ENCODE measurements at places on chromosomes 2 and 18.

DNA sequence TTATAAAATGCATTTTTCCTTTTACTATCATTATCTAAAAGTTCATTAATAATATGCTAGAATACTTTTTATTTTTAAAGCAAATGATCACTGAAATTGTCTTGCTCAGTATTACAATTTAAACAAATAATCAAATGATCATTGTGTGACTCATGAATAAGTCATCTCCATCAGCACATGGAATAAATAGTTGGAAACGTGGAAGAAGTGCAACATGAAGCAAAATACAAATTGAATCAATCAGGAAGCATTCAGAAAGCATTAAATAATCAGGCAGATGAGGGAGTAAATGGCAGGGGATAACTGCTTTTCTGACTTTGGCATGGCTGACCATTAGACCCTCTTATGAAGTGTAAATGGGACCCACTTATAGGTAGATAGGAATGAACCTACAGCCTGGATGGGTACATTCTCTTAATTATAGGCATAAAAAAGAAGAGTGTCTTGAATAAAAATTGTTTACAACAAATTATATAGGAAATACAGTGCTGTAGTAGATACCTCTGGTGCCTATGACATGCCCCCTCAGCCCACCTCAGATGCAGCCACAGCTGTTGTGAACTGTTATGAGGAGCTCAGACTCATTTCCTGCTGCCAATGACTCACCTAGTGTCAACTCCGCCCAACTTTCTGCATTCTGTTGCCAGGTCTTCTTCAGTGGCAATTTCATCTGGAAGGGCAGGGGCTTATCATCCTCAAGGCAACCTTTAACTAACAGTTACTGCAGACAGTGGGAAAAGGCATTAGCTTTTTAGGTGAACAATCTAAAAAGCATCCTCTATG, 936.0 kb downstream of the TRIB2 start:
- DNase-seq = no peak

DNA sequence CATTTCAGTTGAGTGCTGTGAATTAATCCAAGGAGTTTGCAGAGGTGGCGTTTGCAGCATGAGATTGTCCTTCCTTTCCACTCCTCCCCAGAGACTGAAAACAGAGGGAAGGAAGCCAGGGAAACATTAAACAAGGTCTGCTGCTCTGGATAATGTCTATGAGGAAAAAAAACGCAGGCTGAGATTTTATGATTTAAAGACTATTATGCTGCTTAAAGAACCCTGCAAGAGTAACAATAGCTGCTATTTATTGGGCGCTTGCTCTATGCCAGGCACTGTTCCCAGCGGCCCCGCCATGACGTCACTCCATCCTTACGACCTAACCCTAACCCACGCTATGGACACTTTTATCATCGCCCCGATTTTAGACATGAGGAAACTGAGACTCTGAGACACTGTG, 222.4 kb downstream of the BCL2 start:
- no peak for DNase-seq

GRCh38 chr2:18243816-18244215, 316.6 kb downstream of the RDH14 start:
- no peak for DNase-seq

DNA sequence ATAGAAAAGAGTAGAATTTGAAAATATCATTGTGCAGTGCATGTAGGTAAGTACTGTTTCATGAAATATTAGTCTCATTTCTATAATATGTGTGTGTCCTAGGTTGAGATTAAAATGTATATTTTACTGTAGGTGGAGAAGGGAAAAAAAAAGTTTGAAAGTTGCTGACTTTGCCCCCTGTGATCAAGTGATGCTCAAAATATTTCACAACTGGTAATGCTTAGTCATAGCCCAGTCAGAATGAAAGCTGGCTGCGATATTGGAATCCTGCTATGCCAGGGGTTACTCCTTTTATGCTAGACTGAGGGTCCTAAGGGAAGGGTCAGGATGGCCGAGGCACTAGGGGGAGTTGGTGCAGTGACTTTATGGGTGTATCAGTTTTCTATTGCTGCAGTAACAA, 19.5 kb upstream of the CFAP36 start:
- no peak for DNase-seq

GRCh38 chr2:106161938-106162820, 31.9 kb downstream of the UXS1 start:
- DNase-seq = no peak

DNA sequence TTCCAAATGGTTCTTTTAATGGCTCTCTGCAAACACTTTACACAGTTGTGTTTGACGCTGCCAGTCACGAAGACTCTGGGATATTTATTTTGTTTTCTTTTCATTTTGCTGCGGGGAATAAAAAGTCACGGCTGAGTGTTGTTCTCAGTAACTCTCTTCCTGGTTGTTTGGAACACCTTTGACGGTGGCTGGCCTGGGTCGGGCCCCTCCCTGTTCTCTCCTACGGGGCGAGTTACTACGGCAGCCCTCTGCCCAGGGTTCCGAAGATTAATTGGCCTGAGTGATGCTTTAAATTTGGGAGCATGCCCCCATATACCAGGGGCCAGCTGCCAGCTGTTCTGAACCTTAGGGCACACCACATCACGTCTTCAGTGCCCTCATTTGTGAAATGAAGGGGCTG, 84.7 kb downstream of the GATA6 start:
- no peak for DNase-seq

DNA sequence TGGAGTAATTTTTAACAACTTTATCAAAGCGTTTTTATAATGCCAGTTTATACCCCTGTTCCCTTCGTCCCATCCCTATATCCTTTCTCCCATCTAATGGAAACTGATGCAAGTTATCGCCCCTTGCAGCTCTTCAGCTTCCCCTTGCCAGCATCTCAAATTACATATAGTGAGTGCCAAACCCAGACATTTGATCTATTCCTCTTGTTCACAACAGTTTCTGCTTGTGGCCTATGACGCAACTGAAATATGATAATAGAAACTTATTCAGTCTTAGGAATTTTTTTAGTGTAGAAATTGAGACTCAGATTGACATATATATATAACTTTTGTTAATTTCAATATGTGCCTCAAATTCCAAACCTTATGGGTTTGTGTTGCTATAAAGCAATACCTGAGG, 562.2 kb upstream of the VWC2L start:
- no peak for DNase-seq

DNA sequence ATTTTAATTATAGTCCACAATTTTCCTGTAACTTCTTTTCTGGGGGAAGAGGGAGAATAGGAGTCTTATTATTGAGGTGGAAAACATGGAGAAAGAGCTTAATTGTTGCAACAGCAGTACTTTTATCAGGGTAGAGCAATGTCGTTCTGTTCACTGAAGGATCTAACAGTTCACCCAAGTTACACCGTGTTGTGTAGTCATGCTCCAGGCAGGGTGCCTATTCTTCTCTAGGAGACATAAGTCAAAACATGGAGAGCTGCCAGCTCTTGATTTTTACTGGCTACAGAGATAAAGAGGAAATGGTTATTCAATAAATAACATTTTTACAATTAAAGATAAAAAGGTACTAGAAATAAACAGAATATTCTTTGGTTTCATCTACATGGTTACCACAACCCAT, 594.3 kb upstream of the NETO1 start:
- DNase-seq = no peak

Measured in activated T-cell treated with anti-CD3 and anti-CD28 coated beads, Interleukin-2, amount 50 U/mL, for 4 hours (primary cell).